ENCODE measurements at places on chromosomes 11 and 22.

GRCh38 chr22:47618180-47619010, 855.9 kb downstream of the TBC1D22A start:
- DNase-seq, result no peak

DNA sequence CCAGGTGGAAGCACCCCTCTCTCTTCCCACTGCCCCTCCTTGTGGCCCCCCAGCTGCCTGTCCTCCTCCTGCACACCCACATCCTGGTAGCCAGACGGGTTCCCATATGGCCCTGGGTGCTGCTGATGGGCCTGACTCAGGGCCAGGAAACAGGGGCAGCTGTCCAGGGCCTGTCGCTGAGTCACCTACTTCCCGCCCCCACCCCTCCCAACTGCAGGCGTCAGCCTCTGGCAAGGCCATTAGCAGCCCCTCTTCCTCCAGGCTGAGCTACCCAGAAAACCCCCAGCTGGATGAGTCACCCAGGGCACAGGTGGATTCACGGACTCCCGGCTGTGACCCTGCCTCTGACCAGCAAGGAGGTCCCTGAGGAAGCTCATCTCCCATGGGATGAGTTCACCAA, 6.9 kb upstream of the GAL start:
- DNase-seq, result no peak

DNA sequence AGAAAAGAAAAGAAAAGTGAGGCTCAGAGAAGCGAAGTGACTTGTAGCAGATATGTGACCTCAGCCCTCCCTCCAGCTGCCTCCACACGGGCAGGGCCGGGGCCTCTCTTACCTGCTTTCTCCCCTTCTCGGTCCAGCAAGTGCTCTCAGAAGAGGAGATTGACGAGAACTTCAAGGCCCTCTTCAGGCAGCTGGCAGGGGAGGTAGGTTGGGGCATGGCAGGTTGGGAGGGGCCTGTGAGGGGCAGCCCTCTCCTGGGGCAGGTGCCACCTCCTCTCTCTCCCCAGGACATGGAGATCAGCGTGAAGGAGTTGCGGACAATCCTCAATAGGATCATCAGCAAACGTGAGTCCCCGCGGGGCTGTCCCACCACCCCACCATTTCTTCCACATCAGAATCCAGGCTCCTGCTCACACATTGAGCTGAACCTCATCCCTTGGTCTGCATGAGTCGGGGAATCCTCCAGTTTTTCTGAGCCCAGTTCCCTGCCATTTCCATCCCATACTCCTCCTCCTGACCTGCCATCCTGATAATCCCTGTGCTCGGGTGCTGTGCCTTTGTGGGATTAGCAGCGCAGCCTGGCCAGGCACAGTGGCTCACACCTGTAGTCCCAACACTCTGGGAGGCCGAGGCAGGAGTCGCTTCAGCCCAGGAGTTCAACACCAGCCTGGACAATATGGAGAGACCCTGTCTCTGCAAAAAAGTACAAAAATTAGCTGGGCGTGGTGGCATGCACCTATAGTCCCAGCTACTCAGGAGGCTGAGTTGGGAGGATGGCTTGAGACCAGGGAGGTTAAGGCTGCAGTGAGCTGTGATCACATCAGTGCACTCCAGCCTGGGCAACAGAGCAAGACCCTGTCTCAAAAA, 26.4 kb downstream of the CAPN1 start:
- DNase-seq, result no peak

GRCh38 chr22:41758231-41758630, 42.2 kb upstream of the CCDC134 start:
- DNase-seq, result no peak

DNA sequence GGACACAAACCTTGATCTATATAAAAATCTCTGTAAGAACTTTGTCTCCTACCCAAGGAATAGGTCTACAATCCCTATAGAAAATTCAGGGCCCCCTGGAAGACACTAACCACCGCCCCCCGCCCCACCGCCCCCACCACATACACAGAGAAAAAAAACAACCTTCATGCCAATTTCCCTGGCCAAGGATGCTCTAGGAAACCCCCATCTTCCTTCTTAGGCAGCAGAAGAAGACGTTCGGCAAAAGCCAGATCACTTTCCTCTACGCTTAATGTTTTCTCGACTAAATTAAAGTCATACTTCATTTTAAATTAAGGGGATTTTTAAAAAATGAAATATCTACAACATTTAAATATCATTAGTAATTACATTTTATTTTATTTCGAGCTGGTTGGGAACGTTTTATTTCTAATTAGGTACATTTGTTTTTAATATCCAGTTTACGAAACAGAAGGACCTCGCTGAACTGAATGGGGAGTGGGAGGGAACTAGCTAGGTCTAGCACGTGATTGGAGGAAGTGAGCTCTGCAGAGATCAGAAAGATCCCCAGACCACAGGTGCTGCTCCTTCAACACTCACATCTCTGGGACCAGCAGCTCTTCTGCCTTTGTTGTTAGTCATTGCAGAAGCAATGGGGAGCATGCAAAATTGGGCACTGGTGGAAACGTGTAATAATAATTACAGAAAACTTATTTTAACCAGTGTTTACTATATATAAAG, 472.3 kb downstream of the MN1 start:
- DNase-seq, result no peak

GRCh38 chr22:37764622-37765021, 43.1 kb upstream of the GCAT start:
- DNase-seq, result no peak

DNA sequence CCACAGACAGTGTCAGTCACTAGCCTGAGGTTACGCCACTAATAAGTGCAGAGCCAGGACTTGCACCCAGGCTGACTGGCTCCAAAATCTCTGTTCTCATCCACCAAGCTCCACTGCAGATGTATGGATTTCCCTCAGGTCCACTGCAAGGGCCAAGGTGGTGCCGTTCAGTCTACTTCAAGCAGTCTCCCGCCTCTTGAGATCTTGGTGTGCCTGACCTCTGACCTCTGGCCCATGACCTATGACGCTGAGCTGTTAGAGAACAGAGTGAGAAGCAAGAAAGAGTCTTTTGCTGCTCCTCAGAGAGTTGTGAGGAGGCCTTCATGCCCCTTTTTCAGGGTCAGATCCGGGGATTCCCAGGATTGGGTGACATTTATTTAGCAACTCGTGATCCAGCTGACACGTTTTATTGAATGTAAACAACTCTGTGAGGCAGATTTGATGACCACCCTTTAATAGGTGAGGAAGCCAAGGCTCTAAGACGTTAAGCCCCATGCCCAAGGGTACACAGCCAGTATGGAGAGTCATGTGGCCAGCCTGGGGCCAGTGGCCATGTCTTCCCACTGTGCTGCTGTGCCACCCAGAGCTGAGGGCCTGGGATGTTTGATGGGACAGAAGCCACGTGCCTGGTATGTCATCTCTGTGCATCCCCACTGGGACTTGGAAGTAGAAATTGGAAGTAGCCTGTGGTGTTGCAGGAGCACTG, 25.2 kb downstream of the DCPS start:
- DNase-seq, result no peak

DNA sequence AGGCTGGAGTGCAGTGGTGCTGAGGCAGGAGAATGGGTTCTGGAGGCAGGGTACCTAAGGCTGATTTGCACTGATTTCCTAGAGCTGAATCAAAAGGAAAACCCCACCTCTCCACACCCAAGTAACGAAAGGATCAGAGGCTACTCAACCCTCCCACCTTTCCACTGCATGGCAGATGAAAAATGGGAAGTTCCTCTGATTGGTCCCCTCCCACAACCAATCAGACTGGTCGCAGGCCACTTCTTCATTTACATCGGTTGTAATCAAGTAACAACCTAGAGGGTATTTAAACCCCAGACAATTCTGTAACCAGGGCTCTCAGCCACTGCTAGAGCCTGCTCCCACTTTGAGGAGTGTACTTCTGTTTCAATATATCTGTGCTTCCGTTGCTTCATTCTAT, 18.6 kb upstream of the PARVB start:
- no peak for DNase-seq

- no peak for DNase-seq
Observed at GRCh38 chr11:6328321-6328720, 8.0 kb upstream of the CAVIN3 start.

- DNase-seq, result no peak
Observed at GRCh38 chr11:75555079-75555811, 6.8 kb upstream of the SERPINH1 start.

Measured in stimulated activated CD4-positive, alpha-beta T cell treated with anti-CD3 and anti-CD28 coated beads, Interleukin-15, amount 100 ng/mL, for 1 hour (primary cell).